ENCODE measurements at places on chromosomes 2 and 18.

DNA sequence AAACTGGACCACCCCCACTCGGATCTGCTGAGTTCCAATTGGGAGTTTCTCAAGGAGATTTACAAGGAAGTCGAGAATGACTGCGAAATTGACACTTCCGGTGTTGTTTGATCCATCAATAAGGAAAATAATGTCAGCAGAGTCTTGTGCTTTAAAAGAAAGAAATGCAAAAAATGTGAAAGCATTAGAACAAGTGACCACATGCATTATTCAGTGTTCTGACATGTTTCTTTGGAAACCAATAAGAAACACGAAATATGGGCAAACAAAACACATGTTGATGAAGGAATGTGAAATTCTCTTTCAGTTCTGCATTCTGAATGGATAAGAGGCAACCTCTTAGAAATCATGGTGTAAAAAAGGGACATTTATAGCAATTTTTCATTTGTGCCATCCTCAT lies 25.9 kb downstream of the COL6A3 start:
- no peak for DNase-seq

DNA sequence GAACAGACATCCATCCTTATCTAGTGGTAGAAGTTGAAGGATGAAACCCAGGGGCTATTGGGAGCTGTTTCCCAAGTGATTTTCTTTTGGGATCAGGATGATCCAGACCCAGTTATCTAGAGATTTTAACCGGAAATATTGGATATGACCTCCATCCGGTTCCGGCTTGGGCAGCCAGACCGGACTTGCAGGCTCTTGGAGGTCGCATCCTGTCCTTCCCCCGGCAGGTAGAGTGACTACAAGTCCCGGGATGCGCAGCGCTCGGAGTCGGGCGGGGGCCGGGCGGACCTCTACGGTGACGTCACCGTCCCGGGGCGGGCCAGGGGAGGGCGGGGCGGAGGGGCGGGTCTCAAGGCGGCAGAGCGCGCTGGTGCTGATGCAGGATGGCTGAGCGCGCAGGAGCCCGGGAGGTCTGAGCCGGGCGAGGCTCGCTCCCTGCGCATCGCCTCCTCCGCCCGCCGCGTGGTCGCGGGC lies at the start of gene KIF5C:
Gene KIF5C (plus strand): TSS at position 360 of the 474 bp plus-strand sequence. CDS start 391 bp downstream, outside the sequence.
- peak; percentile 84 for DNase-seq

DNA sequence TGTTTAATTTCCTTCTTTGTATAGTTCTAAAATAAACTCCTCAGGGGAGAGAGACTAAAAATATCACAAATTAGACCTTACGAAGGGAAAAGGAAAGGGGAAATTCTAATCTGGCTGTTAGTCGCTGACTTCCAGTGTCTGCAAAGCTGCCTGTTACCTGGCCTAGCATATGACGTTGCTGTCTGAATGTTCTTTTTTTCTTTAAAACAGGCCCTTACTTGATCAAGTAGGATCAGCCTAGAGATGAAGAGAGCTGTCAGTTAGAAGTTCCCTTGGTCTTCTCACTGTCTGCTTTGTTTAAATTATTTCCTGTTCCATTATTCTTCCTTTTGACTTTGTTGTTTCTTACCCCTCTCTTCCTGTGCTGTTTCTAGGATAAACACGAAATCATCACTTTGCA lies 11.2 kb downstream of the NCK2 start:
- no peak for DNase-seq

GRCh38 chr2:152072011-152072410 lies 26.8 kb downstream of the CACNB4 start:
- DNase-seq = no peak

DNA sequence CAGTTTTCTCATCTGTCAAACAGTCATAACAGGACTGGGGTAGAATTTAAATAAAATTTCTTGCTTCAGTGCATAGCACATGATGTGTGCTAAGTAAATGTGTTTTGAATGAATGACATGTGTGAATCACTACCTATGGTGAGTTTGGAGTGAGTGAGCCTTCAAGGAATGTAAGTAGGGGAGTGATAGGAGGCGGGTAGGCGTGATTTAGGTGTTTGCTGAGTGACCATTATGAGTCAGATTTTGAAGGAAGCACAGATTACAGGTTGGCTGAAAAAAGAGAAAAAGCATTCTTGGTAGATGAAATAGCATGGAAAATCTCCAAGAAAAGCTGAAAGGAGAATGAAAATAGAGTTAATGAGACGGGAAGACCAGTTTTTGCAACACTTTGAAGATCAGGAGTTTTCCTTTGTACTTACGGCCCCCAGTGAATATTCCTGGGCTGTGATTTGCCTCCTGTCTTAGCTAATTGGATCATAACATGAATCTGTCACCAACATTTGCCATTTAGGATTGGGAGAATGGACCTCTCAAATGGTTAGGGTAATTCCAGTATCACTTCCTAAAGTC lies 136.9 kb upstream of the GATA6 start:
- no peak for DNase-seq

- peak; percentile 47 for DNase-seq
These were observed 637 bp upstream of the SFT2D3 start for GRCh38 chr2:127700527-127701192.

GRCh38 chr2:217802266-217802665 lies 200.5 kb downstream of the TNS1 start:
- peak; percentile 26 for DNase-seq

DNA sequence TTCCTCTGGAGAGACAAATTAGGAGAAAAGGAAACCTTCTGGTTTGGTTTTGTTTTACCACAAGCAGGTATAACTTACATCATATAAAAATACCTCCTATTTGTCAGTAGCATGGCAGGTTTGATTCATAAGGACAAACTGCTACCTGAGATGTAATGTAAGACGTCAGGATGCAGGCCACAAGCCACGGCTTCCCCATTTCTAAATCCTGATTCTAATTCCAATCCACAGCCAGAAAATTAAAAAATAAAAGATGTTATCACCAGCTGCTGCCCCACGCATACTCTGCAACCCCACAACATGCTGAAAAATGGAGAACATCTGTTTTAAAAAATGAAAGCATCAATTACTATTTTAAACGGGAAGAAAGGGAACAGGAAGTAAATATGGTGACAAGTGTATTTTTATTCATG lies 197.6 kb downstream of the BCL11A start:
- no peak for DNase-seq

GRCh38 chr2:238997137-238997390 lies 149.2 kb downstream of the TWIST2 start:
- DNase-seq = no peak

DNA sequence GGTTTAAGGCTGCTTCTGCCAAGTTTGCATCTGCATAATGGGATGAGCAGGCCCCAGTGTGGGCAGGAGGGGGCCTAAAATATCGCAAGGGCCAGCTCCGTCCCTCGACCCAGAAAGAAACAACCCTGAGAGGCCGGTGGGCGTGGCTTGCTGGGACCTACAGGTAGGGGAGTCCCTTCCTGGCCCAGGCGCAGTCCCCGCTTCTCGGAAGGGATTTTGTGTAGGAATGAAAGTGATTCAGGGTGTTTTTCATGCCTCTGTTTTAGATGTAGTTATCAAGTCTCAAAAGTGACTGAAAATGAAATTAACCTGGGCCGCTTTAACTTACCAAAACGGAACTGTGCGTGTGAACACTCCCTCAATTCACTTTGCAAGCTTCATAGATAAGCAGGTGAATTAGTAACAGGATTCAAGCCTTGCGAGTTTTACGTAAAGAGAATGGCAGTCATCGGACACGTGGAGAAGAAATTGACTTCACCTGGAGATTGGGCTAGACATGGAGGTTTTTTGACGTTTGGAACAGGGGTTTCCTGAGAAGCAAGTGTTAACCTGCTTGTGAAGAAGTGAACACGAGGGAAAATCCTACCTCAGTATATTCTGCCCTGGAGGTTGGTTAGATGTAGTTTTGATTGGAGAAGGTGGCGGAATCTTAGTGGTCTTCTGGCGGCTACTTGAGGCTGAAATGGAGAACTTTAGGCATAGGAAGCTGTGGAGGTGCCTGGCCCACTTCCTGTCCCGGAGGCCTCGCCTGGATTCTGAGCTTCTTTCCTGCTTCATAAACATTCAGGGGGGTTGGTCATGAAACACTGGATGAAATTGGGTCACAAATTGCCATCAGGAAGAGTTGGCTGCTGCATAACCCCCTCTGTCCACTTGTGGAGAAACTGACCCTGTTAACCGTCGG lies 1.7 kb downstream of the NCK2 start:
- peak; percentile 32 for DNase-seq

DNA sequence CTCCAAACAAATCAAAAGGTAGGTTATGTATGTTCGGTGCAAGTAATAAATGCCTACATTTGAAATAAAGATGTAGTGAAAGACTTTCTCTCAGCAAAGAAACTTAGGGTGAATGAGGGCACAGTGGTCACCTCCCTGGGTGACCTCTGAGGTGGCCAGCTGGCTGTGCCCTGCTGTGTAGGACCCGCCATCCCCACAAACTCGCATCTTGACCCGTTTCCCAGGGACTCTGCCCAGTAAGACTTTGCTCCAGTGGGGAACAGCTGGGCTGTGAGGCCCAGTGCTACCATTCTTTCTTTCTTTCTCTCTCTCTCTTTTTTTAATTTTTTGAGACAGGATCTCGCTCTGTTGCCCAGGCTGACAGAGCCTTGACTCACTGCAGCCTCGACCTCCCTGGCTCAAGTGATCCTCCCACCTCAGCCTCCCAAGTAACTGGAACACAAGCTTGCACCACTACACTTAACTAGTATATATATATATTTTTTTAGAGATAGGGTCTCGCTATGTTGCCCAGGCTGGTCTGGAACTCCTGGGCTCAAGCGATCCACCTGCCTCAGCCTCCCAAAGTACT lies 8.2 kb upstream of the GAREM2 start:
- no peak for DNase-seq

GRCh38 chr2:56077359-56077915 lies 106.4 kb upstream of the CCDC85A start:
- DNase-seq = no peak

- no peak for DNase-seq
These were observed 25.3 kb downstream of the MROH2A start for GRCh38 chr2:233803292-233803911.

- no peak for DNase-seq
These were observed 32.8 kb downstream of the CYBRD1 start for GRCh38 chr2:171554991-171555615.

GRCh38 chr2:31979956-31980355 lies 30.9 kb downstream of the MEMO1 start:
- no peak for DNase-seq
